Central memory CD8-positive, alpha-beta T cell (primary cell): ENCODE measurements at places on chromosomes 5 and 9.

DNA sequence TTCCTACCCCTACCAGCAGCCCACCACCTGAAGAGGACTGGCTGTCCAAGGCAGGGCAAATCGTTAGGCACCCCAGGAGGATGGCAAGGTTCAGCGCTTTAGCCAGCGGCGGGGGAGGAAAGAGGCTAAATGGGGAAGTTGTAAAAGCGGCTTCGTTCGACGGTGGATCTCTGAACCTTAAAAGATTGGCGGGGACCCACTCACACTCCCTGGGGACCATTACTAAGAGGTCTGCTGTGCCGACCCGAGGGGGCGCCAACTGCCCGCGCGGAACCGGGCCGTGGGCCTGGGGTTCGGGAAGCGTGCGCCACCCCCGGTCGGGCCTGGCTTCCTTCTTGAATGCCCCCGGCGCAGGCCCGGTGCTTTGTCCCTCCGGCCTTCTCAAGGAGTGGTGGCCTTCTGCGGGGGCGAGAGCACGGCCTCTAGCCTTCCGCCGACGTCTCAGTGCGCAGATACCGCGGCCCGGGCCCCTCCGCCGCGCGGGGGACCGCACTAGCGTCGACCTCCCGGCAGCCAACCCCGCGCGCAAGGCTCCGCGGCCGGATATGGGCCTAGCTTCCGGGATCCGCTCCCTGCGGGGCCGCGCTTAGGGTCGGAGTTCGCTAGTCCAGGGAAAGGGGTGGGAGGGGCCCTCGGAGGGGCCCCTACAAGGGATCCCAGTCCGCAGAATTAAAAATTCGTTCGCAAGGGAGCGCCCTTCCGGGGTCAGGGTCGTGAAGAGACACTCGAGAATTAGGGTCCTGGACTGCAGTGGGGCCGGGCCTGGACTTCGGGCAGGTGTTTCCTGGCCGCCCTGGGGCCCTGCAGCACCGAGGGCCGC lies 10.5 kb downstream of the NR2F1-AS1 start:
- DNase-seq = no peak

GRCh38 chr5:33828626-33829308 lies 63.0 kb downstream of the ADAMTS12 start:
- no peak for DNase-seq

- DNase-seq = no peak
These were observed 9.9 kb upstream of the SPIN1 start for GRCh38 chr9:88378317-88378716.

- no peak for DNase-seq
These were observed 86.1 kb upstream of the CEP78 start for GRCh38 chr9:78149702-78150291.

GRCh38 chr5:148858106-148858505 lies 31.7 kb downstream of the ADRB2 start:
- no peak for DNase-seq
